ENCODE measurements at places on chromosomes 6 and 20.

DNA sequence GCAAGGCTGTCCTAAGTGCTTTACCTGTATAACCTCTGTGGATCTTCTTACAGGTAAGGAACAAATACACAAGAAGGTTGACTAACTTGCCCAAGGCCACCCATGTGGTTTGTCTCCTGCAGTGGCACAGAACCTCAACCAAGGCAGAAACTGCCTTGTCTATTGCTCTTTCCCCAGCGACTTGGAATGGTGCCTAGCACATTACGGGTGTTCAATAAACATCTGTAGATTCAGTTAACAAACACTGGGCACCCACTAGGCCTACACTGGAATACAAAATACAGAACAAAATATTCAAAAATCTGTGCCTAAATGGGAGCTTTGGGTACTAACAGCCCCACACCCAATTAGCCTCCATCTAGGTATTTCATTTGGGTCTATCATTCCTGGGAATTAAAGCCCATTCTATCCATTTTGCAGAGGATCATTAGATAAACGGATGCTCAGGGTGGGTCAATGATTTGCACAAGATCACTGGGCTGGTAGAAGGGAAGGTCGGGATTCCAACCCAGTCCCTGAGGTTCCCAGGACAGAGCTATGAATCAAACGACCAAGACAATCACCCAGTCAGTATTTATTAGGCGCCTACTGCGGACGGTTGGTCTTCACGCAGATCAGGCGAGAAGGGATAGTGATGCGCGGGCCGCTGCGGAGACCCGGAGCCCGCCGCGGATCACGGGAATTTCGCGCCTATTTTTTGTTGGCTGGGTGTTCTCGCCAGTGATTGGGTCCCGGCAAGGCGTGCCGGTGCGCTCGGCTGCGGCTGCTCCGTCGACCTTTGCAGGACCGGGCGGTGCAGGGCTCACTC is at the start of gene STK35:
Gene STK35 (plus strand): TSS at position 771 of the 808 bp plus-strand sequence. CDS start 55 bp downstream, outside the sequence.
- no peak for DNase-seq

GRCh38 chr20:22617160-22617559 is 32.8 kb upstream of the FOXA2 start:
- DNase-seq = no peak

DNA sequence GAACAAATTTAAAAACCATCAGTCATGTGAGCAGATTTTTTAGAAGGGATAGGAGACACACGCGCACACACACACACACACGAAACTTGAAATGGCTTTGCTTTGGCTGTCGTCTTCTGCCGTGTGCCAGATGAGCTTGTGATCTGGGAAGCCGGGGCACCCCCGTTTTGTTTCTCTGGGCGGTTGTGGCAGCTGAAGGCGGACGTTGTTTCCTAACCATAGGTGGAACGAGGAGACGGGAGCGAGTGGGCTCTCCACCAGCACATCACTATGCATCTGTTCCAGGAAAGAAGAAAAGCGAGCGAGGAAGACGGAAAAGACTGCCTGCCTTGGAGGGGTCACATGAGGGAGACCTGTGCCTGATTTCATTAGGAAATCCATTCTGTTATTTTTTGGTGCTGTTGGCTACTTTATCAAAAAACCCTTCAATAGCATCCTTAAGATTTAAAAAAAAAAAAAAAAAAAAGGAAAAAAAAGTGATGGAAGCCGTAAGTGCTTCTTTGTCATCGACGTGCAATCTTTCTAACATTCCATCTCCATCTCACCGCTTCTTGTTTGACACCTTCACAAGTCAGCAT is 142.1 kb downstream of the DTNBP1 start:
- DNase-seq = no peak

- no peak for DNase-seq
These were observed 358.0 kb upstream of the CITED2 start for GRCh38 chr6:139732451-139732850.

GRCh38 chr6:136772685-136773472 is 19.4 kb downstream of the MAP3K5 start:
- no peak for DNase-seq

GRCh38 chr6:154232013-154232910 is 124.3 kb downstream of the IPCEF1 start:
- peak; percentile 48 for DNase-seq

DNA sequence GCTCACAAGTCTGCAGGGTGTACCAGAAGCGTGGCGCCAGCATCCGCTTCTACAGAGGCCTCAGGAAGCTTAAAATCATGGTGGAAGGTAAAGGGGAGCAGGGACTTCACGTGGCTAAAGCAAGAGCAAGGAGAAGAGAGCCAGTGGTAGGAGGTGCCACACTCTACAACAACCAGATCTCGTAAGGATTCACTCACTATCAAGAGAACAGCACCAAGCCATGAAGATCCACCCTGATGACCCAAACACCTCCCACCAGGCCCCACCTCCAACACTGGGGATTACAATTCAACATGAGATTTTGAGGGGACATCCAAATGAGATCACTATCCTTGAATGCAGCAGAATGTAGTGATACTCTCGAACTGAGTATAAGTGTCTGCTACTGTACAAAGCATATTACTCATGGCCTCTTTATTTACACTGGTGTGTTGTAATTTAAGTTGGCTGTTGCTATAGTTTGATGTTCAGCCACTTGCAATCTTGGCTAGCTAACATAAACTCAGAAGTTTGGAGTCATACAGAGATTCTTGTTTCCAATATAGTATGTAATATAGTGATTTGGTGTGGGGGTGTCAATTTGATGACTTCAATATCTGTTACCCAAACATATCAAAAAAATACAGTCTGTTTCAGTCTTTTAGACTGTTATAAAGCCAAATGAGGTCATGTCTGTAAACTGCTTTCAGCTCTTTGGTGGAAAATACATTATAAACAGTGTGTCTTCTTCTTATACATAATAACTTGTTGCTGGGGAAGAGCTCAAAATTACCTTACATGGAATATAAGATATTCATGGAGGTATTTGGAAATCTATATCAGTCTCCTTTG is 39.4 kb upstream of the MYLIP start:
- peak; percentile 55 for DNase-seq

All from stimulated activated effector memory CD8-positive, alpha-beta T cell treated with anti-CD3 and anti-CD28 coated beads, Interleukin-12 subunit alpha, Interleukin-12 subunit beta, amount 100 ng/mL, for 72 hours (primary cell).